Activated T-helper 2 cell treated with anti-CD3 and anti-CD28 coated beads, Interferon-gamma antibody, Interleukin-2, Interleukin-4, amounts not matched to agents 10 μg/mL and 5 μg/mL and 100 μg/mL, durations not matched to agents 14 hours and 24 hours and 36 hours (primary cell): ENCODE measurements at places on chromosomes 13 and 19. TPM values are rescaled to one million over a fixed set of nuclear protein-coding genes. Genes with fewer than 3 reads are reported as not detected.

DNA sequence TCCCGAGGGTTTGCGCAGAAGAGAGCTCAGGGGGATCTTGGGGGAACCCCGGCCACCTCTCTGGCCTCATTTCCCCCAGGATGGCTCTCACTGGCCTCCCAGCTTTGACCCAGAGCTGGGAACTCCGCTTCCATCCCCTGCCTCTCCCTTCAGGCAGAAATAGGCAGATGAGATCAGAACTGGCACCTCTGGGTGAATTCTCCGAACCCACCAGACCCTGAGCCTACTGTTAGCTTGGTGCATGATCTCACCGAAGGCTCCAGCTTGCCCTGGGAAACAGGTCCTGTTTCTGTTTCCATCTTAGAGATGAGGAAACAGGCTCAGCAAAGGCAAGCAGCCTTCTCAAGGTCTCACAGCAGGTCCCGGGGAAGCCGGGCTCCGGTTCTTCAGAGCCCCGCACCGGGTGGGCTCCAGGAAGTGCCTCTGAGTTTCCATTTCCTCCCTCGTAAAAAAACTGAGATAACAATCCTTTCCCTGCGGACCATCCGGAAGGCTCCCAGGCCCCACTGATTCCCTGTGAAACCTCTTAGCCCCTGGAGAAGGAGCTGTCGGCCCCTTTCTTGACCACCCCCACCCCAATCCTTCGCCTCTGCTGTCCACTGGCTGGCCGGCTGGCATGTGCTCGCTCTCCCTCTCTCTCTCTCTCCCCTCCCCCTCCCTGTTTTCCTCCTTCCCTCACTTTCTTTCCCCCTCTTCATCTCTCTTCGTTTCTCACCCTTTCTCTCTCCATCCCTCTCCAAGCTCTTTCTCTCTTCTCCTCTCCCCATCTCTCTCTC is 2.1 kb downstream of the NECTIN2 start:
- H3K27ac ChIP-seq, result no peak overlapping the region
- H3K27me3 ChIP-seq, result peaks cover 33% of the 10 kb centered on the region
- H3K4me1 ChIP-seq, result peaks cover 15% of the 10 kb centered on the region

- no peaks in the 10 kb centered on the region for H3K36me3 ChIP-seq
- no peak for DNase-seq
- no peaks in the 10 kb centered on the region for H3K27me3 ChIP-seq
- H3K27ac ChIP-seq, result no peak overlapping the region
- H3K4me3 ChIP-seq, result no peak overlapping the region
- H3K4me1 ChIP-seq, result no peaks in the 10 kb centered on the region
These were observed 145.5 kb upstream of the MAB21L1 start for GRCh38 chr13:35621989-35622388.

DNA sequence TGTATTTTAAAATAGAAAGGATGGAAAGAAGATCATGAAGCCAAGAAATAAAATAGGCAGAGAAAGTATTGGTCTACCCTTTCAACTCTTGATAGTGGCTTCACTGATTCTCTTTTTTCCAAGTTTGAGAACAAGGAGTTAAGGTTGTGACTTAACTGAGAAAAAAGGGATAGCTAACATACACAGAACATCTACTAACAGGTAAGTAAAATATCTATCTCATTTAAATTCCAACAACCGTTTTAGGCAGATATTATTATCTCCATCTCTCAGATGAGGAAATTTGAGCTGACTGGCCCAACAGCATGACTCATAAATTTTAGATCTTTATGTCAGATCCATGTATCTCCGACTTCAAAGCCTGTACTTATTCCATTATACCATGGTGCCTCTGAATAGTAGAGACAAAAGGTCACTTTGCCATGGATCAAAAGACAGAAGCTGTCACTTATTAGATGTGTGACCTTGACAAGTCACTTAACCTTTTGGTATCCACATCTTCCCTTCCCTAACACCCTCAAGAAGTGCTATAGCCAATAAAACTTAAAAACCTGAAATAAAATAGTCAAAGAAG is 152.1 kb downstream of the DACH1 start:
- no peaks in the 10 kb centered on the region for H3K36me3 ChIP-seq
- no peaks in the 10 kb centered on the region for H3K4me1 ChIP-seq
- no peaks in the 10 kb centered on the region for H3K27me3 ChIP-seq
- H3K4me3 ChIP-seq, result no peak overlapping the region

DNA sequence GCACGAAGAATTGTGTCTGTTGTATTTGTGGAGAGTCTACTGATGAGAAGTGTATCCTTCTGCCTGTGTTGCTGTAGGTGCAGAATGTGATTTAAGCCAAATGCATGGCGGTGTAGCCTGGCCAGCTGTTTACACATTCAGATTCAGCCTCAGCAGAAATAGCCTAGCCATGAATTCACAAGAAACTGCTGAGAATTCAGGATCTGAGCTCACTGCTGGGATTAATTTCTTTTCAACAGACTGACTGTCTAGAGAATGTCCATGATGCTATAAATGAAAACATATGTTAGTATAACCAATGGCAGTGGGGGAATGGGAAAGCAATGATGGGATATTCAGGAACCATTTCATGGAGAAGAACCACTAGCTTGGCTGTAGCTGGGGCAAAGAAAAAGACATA is 77.4 kb upstream of the RNF113B start:
- H3K4me3 ChIP-seq, result no peak overlapping the region
- no peaks in the 10 kb centered on the region for H3K4me1 ChIP-seq
- no peaks in the 10 kb centered on the region for H3K36me3 ChIP-seq
- peaks cover 7% of the 10 kb centered on the region for H3K27me3 ChIP-seq

- peak overlapping the region; percentile 98 for H3K27ac ChIP-seq
- peak; percentile 27 for DNase-seq
- peaks cover 27% of the 10 kb centered on the region for H3K4me1 ChIP-seq
- H3K36me3 ChIP-seq, result peaks cover 17% of the 10 kb centered on the region
- H3K4me3 ChIP-seq, result peak overlapping the region; percentile 67
These were observed 10.1 kb downstream of the FOSB start for GRCh38 chr19:45477713-45478453.

The CYP4F8 gene
- not detected in 2 replicates for total RNA-seq

The ZNF208 gene
- 0.05 and 0.48 TPM in 2 replicates for total RNA-seq

The CD70 gene
- 85.5 and 88.7 TPM in 2 replicates for total RNA-seq

The BRSK1 gene
- total RNA-seq, result 5.8 and 6.0 TPM in 2 replicates

The IL17D gene
- 0.18 and 0.25 TPM in 2 replicates for total RNA-seq
